Stimulated activated CD8-positive, alpha-beta memory T cell treated with anti-CD3 and anti-CD28 coated beads, Interleukin-2, amount 100 ng/mL, for 48 hours (primary cell): ENCODE measurements at places on chromosomes 4 and X.

DNA sequence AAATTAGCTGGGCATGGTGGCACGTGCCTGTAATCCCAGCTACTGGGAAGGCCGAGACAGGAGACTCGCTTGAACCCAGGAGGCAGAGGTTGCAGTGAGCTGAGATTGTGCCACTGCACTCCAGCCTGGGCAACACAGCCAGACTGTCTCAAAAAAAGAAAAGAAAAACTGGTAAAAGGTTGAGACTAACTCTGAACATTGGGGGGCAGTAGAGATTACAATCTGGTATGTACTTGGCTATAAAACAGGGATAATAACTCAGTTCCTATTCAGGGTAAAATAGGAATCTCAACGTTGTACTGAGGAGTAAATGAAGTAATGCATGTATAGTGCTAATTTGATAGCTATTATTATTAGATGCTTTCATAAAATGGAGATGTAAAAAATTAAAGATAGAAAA is 12.5 kb upstream of the KLF8 start:
- DNase-seq: no peak

DNA sequence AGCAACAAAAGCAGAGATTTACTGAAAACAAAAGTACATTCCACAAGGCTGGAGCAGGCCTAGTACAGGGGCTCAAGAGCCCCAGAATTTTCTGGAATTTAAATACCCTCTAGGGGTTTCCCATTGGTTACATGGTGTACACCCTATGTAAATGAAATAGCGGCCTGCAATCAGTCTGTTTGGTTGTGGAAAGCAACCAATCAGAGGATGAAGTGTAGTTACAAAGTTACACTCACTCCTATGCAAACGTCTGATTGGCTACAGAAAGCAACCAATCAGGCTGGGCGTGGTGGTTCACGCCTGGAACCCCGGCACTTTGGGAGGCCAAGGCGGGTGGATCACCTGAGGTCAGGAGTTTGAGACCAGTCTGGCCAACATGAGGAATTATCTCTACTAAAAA is 13.8 kb upstream of the TXLNG start:
- no peak for DNase-seq

DNA sequence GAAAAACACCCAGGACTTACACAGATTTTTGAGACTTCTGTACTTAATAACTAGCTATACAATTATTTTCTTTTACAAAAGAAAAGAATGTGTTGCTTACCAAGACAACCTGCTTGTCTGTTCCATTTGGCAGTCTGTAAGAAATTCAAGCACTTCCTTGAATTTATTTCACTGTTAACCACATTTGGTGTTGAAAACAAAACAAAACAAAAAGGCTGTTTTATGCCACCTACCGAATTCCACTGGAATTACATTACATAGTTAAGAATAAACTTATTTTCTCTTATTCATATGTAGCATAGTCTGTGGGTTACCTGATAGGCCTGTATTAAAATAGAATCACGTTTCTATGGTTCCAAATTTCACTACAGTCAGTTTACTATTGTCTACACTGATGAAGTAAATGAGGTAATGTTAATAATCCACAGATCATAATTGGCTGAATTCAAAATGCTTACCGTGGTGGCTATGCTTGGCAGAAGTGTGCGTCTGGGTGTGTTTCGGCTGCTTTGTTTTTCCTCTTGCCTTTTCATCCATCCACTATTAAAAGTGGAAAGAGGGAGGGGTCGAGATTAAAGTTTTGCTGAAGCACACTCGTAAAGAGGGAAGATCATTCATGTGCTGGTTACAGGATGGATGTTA is at the start of gene TLR1:
TLR1 (minus strand) TSS at position 138 of the 642 bp plus-strand sequence. CDS start 5,960 bp downstream, outside the sequence.
- DNase-seq: no peak

- DNase-seq: no peak
Observed at GRCh38 chr4:181968371-181968770, 274.8 kb upstream of the TENM3 start.

DNA sequence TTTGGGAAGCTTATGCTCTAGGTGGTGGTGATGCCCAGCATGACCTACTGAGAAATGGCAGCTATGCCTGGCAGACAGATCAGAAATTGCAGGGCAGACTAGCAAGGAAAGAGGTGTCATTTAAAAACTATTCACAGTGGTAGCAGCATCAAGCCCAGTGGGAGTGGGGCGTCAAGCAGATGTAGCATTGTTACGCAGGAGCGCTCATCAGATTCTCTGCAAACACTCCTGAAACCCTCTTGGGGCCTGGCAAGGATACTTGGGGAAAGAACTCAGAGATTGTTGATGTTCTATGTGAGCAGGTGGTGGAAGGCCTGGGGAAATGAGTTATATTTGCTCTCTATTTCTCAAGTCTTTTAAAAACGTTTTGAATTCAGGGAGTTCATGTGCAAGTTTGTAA is 437.6 kb downstream of the RAPGEF2 start:
- DNase-seq: no peak

DNA sequence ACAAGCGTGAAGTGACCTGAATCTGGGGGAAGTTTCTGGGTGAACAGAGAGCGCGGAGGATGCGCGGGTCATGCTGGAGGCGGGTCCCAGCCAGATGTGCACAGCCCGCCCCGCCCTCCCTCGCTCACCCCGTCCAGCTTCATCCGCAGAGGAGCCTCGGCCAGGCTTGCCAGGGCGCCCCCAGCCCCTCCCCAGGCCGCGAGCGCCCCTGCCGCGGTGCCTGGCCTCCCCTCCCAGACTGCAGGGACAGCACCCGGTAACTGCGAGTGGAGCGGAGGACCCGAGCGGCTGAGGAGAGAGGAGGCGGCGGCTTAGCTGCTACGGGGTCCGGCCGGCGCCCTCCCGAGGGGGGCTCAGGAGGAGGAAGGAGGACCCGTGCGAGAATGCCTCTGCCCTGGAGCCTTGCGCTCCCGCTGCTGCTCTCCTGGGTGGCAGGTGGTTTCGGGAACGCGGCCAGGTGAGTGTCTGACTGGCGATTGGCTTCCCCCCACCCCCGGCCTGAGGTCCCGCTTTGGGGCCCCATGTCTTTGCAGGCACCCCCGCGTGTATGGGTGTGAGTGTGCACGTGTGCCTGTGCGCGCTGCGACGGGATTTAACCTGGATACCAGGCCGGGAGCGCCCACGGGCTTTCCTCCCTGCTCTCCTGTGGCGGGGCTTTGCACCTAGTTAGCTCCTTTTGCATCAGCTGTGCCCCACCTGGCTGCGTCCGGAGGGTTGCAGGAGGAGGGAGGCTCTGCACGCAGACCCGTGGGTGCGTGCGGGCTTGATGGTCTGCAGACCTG is at the start of gene EGFL6:
EGFL6 (plus strand) TSS at position 123 of the 782 bp plus-strand sequence; CDS start at position 384, 261 bp downstream.
- DNase-seq: no peak

DNA sequence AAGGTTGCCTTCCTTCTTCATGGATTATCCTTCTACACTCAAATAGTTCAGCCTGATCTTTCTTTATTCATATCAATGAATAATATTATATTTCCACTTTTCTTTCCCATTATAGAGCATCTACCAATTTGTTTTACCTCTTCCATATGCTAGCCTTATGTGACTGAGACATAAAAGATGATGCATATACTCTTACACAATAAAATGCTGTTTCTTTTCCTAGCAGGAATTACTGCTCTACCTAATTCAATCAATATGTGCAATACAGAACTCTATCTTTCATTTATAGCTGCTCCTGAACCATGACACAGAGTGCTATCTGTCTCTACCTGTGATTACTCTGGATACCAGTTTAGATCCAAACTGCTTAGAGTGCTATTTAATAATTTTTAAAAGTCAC is 2334.0 kb downstream of the PCDH7 start:
- no peak for DNase-seq

DNA sequence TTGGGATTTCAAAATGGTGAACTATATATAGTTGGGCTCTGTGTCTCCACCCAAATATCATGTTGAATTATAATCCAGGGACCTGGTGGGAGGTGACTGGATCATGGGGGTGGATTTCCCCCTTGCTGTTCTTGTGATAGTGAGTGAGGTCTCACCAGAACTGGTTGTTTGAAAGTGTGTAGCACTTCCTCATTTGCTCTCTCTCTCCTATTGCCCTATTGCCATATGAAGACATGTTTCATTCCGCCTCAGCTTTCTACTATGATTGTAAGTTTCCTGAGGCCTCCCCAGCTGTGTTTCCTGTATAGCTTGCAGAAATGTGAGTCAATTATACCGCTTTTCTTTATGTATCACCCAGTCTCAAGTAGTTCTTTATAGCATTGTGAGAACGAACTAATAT is 545.6 kb downstream of the TRAM1L1 start:
- no peak for DNase-seq

- no peak for DNase-seq
Observed at GRCh38 chr4:61666244-61666643, 466.1 kb downstream of the ADGRL3 start.

DNA sequence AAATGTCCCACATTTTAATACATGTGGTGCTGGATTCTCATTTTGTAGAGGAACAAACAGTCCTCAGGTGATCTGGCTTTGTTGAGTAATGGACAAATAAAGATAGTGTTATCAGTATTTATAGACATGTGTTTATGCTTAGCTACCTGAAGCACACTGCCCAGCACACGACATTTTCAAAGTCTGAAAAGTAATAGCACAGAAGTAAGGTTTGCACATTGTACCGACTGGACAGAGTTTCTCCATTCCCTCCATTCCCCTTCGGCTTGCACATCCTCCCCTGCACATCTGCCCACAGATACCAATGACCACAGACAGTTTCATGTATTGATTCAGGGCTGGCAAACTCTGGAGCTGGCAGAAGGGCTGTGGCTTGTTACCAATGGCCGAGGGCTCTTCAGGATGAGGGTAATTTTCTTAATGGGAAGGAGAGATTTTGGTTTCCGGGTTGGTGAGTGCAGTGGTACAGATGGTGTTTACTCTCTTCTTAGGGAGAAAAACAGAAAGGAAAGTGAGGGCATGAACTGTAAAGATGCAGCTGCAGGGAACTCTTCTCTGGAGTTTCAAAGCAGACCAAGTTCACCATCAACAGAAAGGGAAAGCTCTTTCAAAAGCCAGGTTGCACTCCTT is 2.3 kb downstream of the GRPR start:
- no peak for DNase-seq

DNA sequence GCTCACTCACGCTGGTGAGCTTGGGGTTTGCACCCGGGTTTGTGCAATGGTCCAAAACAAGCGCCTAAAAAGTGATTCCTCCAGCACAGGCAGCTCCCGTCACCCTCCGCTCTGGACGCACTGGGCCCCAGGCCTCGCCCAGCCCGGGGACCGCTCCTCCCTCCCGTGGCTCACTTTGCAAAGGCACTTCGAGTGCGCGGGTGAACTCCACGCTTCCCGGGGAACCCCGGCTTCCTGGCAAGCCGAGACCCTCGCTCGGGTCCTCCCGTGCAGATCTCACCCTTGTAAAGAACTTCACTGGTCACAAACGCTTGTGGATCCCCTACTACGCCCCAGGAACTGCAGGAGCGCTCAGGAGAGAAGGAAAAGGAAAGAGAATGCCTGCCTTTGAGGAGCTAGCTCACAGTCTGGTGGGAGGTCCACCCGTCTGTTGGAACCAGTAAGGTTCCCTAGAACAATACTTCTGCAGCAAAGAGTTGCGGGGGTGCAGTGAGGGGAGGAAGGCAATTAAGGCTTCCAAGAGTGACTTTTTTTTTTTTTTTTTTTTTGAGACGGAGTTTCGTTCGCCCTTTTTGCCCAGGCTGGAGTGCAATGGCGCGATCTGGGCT is at the start of gene CTPS2:
CTPS2 (minus strand) TSS at position 122 of the 608 bp plus-strand sequence. CDS start 9,767 bp downstream, outside the sequence.
- no peak for DNase-seq

DNA sequence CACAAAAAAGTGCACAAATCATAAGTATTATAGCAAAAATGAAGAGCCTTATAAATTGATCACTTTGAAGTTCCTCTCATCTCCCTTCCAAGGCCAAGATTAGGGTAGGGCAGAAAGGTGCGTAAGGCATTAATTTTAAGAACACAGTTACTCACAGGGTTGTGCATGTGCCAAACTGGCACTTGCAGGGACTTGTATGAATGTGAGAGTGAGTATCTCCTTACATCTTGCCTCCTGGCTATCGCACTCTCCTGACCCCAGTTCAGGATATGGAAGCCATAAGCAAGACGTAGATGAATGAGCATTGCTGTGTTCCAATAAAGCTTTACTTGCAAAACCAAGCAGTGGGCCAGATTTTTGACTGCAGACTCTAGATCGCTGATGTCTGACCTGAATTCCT is 510.1 kb upstream of the AADAT start:
- no peak for DNase-seq

- DNase-seq: no peak
Observed at GRCh38 chr4:81627590-81627989, 155.9 kb upstream of the RASGEF1B start.
